ENCODE measurements at places on chromosomes 2 and 18.

DNA sequence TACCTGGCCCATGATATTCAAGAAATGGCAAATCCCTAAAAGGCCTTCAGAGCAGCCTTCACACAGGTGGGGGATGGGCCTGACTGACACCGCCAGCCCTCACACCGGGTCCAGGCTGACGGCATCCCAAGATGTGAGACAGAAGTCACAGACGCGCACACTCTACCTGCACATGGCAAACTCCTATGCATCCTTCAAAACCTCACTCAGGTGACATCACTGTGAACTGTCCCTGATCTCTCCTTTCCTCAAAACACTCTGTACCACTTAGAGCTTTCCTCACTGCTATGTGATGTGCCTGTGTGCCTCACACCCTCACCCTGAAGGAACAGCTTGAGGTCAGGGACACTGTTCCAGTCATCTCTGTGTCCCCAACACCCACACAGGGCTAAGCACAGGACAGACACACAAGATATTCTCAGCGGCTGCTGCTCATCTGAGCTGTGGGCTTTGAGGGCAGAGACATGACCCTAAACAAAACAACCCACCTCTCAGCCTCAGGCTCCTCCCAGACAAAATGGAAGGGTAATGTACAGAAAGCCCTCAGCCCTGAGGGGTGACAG, 27.5 kb downstream of the BIN1 start:
- no peak for DNase-seq

GRCh38 chr2:191625446-191625845, 52.5 kb upstream of the NABP1 start:
- no peak for DNase-seq

- DNase-seq, result peak; percentile 29
Measured at GRCh38 chr2:205865905-205866441, 183.7 kb downstream of the NRP2 start.

DNA sequence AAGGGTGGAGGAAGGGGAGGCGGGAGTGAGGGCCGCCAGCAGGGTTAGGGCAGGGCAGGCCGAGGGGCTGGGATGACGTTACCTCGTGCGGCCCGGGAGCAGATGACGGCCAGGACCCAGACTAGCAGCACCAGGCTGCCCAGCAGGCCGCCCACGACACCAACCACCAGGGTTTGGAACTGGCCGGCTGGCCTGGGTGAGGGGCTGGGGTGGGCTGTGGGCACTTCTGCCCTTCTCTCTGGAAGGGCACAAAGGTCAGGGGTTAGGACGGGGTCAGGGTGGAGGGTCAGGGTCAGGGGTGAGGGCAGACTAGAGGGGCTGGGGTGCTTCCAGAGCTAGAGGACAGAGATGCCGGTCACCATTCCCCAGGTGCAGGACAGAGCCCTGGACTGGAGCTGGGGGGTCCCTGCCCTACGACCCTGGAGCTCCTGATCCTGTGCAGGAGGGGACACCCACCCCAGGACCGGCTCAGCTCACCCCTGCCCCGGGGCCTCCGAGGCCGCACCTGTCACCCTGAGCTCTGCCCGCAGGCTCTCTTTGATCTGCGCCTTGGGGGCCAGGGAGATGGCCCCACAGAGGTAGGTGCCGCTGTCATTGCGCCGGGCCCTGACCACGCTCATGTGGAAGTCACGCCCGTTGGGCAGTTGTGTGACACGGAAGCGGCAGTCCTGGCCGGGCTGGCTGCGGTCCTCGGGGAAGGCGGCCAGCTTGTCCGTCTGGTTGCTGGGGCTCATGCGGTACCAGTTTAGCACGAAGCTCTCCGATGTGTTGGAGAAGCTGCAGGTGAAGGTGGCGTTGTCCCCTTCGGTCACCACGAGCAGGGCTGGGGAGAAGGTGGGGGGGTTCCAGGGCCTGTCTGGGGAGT, 6.3 kb downstream of the PDCD1 start:
- DNase-seq, result no peak

GRCh38 chr18:48902023-48902855, 48.5 kb downstream of the SMAD7 start:
- peak; percentile 84 for DNase-seq

GRCh38 chr2:95272299-95272751, 1.9 kb upstream of the PROM2 start:
- no peak for DNase-seq

DNA sequence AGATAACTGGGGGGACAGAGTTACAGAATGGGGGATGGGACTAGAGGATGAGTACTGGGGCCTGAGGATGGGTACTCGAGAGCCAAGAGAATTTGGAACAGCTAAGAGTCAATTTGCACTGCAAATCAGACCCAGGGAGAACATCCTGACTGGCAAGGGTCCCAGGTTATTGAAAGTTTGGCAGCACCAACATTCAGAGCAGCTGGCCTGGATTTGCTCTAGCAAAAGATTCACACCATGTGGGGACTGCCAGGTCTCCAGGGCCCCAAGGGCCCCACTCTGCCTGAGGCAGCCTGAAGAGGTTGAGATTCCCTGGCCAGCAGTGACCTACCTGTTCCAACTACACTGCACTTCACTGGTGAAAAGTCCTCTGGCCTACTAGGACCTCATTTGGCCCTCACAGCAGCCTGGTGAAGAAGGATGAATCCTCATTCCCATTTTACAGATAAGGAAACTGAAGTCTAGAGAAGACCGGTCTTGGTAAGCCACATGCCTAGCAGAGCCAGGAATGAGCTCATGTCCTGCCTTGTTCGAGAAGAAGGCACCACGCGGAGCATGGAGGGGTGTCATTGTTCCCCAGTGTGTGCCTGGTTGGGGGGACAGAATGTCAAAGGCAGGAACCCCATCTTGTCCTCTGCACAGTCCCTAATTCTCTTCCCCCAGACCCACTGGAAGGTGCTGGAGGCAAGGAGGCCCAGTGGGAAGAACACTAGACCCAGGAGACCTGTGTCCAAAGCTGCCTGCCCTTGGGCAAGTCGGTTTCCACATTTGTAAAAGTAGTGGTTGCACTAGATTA, 258.6 kb downstream of the TNS1 start:
- DNase-seq, result peak; percentile 15

DNA sequence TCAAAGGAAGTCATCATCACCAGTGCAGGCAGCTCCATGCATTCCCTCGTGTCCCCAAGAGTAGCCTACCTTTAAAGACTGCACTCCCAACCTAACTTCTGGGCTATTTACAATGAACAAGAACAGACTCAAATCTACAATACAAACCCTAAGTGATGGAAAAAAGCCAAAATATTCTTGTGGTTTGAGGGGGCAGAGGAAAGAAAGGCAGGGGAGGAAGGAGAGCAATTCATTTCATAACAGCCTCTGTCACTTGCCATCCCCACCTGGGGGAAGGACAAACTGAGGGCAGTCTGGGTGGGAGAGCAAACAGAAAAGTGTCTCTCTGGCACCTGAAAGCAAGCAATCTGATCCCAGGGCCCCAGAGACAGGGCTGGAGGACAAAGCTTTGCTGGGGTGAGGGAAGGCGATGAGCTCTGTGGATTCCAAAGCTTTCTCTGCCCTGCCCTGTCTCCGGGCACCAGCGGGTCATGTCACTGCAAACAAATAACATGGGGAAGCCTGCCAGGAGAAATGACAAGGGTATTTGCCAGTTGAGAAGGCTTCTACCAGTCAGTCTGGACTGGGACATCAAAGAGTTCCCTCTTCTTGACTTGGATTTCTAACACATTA, 528.0 kb upstream of the TNP1 start:
- no peak for DNase-seq

- no peak for DNase-seq
Measured at GRCh38 chr2:96530474-96531357, 5.8 kb upstream of the ARID5A start.

DNA sequence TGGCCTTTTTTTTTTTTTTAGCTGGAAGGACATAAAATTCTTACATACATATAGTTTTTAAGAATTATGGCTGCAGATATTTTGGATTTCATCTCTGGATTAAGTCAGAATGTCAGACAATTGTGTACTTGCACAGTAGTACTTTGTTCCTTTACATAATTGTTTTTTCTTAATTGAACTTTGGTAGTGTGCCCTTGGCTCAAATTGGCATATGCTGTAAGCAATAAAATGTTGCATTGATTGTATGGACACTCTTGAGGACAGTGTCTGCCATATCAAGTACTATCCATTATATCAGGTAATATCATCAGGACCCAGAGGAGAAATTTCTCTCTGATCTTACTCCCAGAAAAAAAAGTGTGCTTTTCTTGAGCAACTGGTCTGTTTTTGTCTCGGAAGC, 15.3 kb downstream of the ZC3H6 start:
- no peak for DNase-seq

- DNase-seq, result no peak
Measured at GRCh38 chr2:122029945-122030344, 274.5 kb downstream of the TSN start.

DNA sequence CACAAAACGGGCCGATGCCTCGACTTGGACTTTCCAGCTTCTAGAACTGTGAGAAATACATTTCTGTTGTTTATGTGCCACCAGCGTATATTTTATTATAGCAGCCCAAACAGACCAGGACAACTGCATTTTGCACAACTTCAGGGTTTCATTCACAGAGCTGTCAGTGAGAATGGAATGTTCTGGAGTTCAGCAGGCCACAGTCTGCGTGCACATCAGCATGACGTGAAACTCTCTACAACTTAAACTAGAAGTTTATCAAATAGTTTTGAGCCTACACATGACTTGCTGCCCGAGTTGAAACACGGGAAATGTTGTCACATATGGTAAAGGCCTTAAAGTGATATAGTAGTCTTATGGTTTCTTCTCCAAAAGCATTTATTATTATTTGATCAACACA, 3.9 kb upstream of the TRIB2 start:
- DNase-seq, result no peak

DNA sequence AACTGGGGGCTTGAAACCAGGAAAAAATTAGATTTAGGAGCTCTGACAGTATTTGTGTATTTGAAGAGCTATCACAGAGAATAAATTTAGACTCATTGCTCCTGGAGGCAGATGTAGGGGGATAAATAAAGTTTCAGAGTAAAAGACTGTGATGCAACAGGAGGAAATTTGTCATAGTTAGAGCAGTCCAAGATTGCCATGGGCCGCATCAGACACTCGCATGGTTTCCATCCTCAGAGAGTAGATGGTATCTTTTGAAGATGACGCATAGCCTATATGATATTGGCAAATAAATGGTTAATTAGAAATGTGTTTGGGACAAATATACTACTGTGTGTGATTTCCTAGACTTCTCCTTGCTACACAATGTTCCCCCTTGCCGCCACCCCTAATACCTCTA, 170.5 kb downstream of the FTCDNL1 start:
- no peak for DNase-seq

DNA sequence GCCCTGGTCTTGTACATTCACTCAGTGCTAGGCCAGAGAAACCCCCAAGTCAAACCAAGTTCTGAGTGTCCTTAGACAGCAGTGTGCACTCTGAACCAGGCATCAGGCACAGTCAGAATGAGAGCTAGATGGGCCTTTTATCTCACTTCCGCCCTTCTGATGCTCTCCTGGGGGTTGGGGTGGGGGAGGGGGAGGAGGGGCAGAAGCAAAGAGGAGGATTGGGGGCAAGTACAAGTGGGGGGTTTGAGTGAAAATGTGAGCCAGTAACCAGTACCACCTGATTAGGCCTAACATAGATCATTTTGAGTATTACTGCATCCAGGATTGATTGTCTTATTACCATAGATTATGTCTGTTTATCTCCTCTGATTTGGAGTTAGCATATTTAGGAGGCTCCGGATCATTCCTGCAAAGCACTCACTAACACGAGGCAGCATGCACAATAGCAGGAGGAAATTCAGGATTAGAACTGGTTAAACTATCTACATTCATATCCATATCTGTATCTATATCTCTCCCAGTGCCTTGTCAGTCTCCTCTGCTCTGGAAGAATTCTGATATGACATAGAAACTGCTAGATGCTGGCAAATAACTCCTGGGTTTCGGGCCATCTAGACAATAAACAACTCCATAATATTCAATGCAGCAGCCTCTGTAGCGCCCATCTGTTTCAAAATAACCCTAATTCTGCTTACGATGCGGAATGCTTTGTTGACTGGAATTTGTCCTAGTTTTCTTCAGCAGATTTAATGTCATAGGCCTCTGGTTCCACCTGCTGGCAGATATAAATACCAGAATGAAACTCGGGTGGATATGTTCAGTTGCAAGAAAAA, 149.1 kb downstream of the RHBDD1 start:
- DNase-seq, result peak; percentile 83

DNA sequence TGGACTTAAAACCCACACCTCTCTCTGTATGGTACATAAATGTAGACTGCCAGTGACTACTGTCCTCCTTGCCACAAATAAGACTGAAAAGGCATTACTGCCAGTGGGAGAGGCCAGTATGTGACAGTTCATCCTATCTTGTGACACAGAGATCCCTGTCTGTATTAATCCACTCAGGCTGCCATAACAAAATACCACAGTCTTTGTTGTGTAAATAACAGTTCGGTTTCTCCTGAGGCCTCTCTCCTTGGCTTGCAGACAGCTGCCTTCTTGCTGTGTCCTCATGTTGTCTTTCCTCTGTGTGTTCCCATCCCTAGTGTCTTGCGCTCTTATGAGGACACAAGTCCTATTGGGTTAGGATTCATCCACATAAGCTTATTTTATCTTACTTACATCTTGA, 46.4 kb upstream of the IL1RL1 start:
- DNase-seq, result no peak

DNA sequence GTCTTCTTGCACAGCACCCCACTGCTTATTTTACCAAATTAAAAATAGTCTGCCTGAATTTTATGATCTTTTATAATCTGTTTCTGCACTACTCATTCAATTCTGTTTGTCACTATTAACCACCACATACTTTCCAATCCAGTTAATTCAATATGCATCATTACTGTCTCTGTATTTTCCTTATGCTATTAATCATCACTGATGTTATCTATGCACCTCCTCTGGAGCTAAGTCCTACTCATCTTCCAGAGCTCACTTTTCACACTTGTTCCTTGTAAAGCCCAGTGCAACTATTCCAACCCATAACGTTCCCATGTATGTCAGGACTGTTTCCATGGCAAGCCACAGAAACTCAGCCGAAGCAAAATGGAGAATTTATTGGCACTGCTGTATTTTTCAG, 713.6 kb downstream of the PLCL1 start:
- no peak for DNase-seq

- no peak for DNase-seq
Measured at GRCh38 chr2:144654523-144654922, 134.6 kb upstream of the ZEB2 start.

DNA sequence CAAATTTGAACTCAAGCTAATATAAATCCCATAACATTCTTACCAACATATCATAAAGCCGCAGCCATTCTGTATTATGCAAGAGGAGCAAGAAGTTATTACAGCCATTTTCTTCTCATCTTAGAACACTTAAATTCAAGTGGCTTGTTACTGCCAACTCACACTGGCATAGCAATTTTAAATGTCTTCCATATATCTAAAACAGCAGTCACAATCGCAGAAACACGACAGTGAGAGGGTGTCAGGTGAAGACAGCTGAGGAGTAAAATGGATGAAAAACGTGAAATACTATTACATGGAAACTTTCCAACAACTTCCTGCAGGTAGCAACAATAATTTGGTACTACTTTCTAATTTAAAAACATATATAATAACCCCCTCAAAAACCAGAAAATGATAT, 17.9 kb downstream of the PPP3R1 start:
- no peak for DNase-seq

DNA sequence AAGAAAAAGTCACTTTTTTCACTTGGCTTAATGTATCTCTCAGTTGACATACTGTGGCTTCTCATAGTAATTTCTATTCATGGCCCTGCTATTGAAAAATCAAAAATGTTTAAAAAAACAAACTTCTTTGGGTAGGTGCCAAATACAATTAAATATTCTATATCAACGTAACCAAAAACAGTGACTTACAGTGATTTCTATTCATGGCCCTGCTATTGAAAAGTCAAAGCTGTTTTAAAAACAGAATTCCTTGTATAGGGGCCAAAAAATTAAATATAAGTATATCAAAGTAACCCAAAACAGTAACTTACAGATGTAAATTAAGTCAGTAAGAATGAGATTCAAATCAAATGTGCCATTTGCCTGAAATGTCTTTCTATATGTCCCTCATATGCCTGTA, 31.4 kb upstream of the CD302 start:
- no peak for DNase-seq
